ENCODE measurements at places on chromosomes 7 and 10. TPM values are rescaled to one million over a fixed set of nuclear protein-coding genes. Genes with fewer than 3 reads are reported as not detected.

SCART1 gene
- polyA plus RNA-seq: 0.33 TPM

LHFPL3 gene
- polyA plus RNA-seq: not detected

TBX20 gene
- polyA plus RNA-seq: 0.03 TPM

CD36 gene
- polyA plus RNA-seq: 44.7 TPM

CLEC2L gene
- polyA plus RNA-seq: not detected

TBXAS1 gene
- polyA plus RNA-seq: 7.8 TPM

CCDC7 gene
- polyA plus RNA-seq: 1.5 TPM

TEX36 gene
- polyA plus RNA-seq: not detected

WIPF3 gene
- 1.1 TPM for polyA plus RNA-seq

ZNHIT1 gene
- 240 TPM for polyA plus RNA-seq

XRCC2 gene
- 5.9 TPM for polyA plus RNA-seq

CPXM2 gene
- 55.7 TPM for polyA plus RNA-seq

UROS gene
- 51.9 TPM for polyA plus RNA-seq

UCN3 gene
- 2.2 TPM for polyA plus RNA-seq

BICC1 gene
- 1.3 TPM for polyA plus RNA-seq

ADK gene
- polyA plus RNA-seq: 7.2 TPM

GPR37 gene
- 0.40 TPM for polyA plus RNA-seq

Data from small intestine (tissue), 16 donors.